ENCODE measurements at places on chromosomes 4 and X.
A peak's percentile ranks its signal among the peaks of the same experiment; 100 is the strongest.

GRCh38 chrX:153471663-153472280 is 1.4 kb upstream of the HAUS7 start:
- no peak for DNase-seq

DNA sequence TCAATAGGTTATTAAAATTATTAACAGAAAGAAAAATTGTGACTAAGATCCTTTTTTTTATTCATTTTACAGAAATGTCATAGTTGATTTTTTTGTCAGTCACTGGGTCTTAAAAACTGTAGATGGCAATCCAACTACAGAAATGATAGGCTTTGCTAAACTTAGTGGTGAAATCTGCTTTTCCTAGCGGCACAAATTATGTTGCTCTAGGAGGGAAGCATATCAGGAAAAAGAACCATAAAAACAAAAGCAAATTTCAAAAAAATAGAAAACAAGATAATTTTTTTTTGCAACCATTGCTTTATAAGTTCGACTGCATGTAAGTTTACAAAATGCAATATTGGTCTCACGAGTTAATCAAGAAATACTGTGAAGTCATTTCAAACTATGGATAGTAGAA is 443.5 kb upstream of the IGFBP7 start:
- no peak for DNase-seq

DNA sequence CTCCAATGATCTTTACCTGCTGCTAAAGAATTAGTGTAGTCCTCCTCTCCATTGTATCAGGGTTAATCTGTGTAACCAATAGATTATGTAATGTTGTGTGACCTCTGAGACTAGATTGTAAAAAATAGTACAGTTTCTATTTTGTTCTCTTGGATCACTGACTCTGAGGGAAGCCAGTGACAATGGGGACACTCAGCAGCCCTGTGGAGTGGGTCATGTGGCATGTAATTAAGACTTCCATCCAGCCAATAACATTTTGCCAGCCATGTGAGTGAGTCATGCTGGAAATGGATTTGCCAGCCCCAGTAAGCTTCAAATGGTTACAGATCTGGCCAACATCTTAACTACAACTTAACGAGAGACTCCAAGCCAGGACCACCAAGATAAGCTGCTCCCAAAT is 332.3 kb downstream of the PTTG2 start:
- no peak for DNase-seq

GRCh38 chrX:151697522-151697921 is 2.3 kb downstream of the PRRG3 start:
- DNase-seq, result peak; percentile 53

DNA sequence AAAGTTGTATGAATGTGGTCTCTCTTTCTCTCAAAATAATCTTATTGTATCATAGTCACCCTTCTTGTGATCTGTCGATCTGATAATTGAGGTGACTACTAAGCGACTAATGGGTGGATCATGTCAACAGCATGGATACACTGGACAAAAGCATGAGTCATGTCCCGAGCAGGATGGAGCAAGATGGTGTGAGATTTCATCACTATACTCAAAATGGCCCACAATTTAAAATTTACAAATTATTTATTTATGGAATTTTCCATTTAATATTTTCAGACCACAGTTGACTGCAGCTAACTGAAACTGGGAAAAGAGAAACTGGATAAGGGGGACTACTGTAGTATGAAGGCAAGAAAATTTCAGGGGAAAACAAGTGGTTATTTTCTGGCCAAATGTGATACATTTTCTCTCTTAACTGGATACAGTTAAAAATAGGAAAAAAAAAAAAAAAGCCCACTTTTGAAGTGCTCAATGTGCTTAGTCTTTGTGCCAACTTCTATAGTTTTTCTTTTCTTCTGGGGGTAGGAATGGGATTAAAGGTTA is 25.3 kb downstream of the FAM241A start:
- DNase-seq, result no peak

- no peak for DNase-seq
These were observed 94.3 kb downstream of the MRPL1 start for GRCh38 chr4:77956917-77957316.

DNA sequence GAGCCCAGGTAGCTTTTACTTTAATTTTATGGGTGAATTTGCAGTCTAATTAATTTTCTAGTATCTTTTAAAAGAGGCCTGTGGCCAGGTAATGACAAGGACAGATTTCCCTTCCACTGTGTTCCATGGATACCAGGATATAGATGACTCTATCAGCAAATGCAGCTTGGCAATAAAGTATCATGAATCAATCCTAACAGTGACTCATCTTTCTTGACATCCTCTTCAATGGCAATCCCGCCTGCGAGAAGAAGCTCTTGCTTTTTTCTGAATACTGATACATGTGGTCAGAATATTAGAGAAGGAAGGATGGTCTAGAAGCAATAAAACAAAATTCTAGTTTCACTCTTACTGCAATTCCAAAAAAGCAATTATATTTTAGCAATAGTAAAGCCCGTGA is 267.8 kb downstream of the DTHD1 start:
- no peak for DNase-seq

- DNase-seq, result no peak
These were observed 490.6 kb downstream of the RPA4 start for GRCh38 chrX:97374266-97374665.

DNA sequence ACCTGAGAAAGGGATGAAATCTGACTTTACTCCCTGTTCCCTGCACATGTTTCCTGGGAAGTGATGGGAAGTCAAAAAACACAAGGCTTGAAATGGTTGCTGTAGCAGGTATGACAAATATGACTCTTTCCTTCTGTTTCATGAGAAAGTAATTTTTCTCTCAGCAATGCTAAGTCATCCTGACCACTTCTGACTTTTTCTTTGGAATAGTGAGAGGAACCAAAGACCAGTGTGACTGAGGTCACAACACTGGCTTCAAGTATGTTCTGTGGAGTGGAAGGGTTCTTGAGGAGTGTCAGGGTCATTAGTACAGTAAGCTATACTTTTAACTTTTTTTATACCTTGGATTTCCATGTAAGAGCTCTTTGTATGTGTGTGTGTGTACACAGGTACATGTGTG is 225.3 kb downstream of the PPP3CA start:
- no peak for DNase-seq

GRCh38 chr4:139035650-139036049 is 20.1 kb downstream of the NOCT start:
- no peak for DNase-seq

DNA sequence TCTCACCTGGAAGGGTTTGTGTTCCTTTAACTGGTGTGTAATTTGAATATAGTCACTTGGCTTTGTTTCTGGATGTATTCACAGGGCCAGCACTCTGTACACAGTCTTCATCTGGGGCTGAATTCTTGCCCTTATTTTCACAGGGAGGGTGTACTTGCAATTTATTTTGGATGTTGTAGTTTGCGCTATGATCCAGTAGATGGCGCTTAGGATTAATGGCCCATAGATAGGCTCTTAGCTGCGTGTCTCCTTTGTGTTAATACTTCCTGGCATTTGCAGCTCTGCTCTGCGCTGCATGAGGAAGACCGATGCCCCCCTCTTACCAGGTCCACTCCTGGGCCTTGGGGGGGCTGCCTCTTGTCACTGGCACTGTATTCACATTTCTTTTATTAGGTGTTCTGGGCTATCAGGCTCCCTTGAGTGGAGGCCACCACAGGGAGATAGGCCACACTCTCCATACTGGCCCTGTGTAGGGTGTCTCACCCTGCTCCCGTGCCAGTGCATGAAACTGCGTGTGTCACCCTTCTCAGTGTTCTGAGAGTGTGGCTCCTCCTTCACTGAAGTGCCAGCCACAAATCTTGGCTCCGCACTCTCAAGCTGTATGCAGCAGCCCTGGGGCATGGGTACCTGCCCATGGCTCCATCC is 562.2 kb downstream of the ZIC3 start:
- DNase-seq, result peak; percentile 0

DNA sequence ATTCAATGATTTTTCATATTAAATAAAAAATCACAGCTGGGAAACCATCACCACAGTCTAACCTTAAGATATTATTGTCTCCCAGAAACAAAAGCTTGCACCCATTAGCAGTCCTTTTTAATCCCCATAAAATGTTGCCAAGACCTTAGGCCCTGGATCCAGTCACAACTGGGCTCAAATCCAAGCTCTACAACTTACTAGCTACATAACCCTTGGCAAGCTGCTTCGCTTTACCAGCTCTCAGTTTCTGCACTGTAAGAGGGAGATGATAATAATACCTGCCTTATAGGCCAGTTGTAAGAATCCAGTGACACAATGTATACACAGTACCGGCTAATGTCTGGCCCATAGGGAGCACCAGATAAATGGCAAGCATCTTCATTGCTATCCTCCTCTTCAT is 400.9 kb upstream of the FGF13 start:
- no peak for DNase-seq

GRCh38 chr4:88605736-88606135 is 13.5 kb downstream of the HERC3 start:
- DNase-seq, result no peak

DNA sequence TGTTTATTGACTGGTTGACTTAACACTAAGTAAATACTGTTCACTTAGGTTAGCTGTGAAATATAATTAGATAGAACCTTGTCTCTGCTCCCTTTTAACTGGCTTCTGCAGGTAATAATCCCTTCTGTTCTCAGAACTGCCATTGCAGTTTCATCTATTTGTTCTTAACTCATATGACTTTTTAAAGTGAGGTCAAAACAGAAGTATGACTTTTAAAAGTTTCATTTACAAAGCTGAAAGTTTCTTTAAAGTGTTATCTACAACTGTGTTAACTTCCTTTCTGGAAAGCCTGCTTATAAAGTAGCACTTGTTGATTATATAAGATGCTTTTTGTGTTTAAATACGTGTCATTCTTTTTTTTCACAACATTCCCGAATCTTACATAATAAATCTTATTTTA is 127.4 kb downstream of the TET2 start:
- no peak for DNase-seq

DNA sequence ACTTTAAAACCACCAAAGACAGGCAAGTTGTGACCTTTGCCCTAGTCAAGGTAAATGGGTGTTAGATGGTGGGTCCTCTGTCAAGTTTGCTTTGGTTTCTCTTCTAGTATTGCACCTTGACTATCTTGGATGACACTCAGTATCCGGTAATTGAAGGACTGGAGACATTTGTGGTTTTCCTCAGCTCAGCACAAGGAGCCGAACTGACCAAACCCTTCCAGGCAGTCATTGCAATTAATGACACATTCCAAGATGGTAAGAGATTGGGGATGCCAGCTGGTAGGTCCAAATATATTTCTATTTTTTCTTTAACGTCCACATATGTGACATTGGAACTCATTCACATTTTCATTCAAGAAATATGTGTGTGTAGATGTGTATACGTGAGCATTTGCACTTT is 69.3 kb upstream of the ANXA3 start:
- no peak for DNase-seq

GRCh38 chr4:6596948-6597347 is 22.0 kb downstream of the MAN2B2 start:
- DNase-seq, result no peak

DNA sequence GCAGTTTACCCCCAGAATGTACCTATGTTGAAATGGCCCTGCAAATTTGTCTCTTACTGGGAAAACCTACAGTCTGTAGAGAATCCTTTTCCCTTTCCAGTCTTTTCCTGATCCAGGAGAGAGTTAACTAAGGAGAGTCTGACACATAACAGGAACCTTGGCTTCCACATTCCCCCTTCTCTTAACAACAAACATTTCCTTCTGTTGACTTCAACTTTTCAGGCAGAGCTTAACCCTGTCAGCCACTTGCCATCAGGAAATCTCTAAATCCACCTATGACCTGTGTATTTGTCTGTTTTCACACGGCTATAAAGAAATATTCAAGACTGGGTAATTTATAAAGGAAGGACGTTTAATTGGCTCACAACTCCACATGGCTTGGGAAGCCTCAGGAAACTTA is 45.6 kb upstream of the GPR78 start:
- DNase-seq, result no peak

DNA sequence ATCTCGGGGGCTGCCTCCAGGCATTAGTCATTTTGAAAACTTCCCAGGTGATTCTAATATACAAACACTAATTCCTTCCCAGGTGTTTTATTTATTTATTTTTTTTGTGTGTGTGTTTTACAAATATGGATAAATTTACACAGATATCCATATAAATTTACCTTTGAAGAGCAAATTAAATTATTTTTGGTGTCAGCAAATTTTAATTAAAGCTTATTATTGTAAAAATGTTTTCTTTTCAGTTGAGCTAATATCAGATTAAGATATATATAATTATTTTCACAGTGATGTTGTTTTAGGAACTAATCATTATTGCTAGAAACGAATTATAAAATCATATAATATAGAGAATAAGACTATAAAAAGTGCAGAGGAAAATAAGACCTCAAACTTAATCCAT is 62.0 kb upstream of the FREM3 start:
- no peak for DNase-seq

DNA sequence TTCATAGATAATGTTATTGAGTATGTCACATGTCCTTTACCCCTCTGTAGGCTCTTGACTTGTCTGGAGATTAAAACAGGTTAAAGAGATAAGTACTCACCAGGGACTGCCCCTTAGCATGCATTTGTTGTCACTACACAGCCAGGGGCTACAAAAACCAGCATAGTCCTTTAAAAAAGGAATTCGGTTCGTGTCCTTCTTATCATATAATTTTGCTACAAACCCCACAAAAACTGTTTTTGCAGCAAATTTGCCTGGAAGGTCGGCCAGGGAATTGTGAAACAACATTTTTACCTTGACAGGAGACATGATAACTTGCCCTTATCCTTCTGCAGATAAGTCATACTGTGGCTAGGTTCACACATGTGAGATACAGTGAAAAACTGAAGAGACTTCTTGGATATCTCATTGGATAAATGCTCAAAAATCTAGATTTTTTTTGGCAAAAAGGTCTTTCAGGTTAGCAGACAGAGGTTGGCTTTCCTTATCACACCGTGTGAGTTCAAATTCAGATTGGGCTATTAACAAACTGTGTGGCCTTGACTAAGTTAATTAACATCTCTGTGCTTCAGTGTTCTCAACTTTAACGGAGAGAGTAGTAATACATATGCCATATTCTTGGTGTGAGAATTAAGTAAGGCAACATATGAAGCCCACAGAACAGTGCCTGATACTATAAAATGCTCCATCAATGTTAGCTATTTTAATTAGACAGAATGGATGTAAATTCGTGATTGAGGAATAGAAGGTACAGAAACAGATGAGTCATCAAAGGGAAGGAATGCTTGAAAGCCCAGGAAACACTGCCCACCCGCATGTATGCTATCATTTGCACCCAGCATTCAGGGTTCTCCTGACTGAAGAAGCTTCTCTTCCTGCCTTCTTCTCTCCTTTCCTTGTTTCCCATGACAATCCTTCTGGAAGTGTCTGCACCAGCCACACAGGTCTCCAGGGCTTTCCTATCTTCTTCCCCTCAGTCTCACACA is 30.0 kb downstream of the FAM9C start:
- no peak for DNase-seq

- DNase-seq, result no peak
These were observed 74.6 kb upstream of the FRMPD3 start for GRCh38 chrX:107374831-107375230.

GRCh38 chr4:15533817-15534216 is 64.1 kb downstream of the CC2D2A start:
- no peak for DNase-seq

- no peak for DNase-seq
These were observed 282.0 kb upstream of the DKK2 start for GRCh38 chr4:107318078-107318477.

All from NCI-H1694 treated with DMSO at 0.1 percent for 48 hours (cell line).